ENCODE measurements at places on chromosomes 5 and 9.

DNA sequence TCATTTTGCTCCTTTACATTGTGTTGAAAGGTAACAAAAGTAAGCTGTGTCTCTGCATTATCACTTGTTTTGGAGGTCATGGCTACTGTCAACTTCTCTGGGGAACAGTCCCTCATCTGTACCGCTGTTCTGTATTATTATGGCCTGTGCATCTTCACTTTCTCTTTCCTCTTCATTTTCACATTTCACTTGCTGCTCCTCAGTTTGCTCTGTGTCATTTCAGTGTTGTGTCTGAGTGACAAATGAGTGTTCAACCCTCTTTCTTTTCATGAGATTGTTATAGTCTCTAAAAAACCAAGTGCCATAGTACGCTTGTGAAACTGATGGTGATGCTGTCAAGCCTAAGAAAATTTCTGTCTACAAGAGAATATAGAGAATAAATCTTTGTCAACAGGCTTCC lies 122.0 kb upstream of the FER start:
- DNase-seq = no peak

- DNase-seq = no peak
These were observed 66.8 kb downstream of the MAMDC2 start for GRCh38 chr9:70110194-70111041.

- no peak for DNase-seq
These were observed 22.1 kb downstream of the MCIDAS start for GRCh38 chr5:55205001-55205400.

DNA sequence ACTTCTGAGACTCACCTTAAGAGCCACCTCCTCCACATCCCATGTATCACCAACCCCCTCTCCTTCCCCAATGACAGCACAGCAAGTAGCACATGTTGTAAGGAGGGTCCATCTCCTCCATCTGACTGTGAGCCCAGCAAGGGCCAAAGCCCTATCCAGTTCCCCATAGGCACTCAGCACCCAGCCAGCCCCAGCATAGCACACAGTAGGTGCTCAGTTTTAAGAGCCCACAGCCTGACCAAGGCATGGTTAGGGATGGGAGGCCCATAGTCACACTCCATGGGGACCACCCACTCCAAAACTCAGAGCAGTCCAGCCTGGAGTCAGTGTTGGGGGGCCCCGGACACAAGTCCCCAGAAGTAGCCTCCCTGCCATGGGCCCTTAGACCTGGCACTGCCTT lies 205.7 kb downstream of the CDK5RAP2 start:
- no peak for DNase-seq

DNA sequence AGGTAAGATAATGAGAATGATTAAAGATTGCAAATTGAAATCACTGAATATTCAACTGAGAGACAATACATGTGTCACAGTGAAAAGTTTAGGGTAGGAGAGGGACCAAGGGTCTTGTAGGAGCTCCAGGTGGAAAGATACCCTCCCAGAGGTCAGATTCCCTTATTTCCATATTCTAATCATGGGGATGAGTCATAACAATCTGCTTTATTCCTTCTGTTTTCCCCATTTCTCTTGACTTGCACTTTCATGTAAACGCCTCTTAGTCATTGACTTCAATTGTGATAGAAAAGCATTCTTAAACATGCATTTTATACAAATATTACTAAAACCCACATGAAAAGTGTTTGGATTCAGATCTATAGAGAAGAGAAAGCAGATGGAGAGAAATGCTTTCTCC lies 81.3 kb upstream of the CTSL start:
- no peak for DNase-seq

GRCh38 chr9:117622347-117622746 lies 81.9 kb upstream of the TLR4 start:
- no peak for DNase-seq

DNA sequence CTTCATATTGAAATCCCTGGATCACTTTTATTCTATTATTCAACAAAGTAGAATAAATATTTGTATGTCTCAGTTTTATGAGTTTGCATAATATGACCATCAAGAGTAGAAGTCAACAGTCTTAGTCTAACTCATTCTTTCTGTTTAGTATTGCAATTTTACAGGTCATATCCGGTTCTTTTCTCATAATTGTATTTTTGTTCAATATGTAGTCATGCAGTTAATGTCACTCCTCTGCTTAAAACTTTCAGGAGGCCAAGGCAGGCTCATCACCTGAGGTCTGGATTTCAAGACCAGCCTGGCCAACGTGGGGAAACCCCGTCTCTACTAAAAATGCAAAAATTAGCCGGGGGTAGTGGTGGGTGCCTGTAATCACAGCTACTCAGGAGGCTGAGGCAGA lies 148.4 kb upstream of the TRPM3 start:
- DNase-seq = no peak

DNA sequence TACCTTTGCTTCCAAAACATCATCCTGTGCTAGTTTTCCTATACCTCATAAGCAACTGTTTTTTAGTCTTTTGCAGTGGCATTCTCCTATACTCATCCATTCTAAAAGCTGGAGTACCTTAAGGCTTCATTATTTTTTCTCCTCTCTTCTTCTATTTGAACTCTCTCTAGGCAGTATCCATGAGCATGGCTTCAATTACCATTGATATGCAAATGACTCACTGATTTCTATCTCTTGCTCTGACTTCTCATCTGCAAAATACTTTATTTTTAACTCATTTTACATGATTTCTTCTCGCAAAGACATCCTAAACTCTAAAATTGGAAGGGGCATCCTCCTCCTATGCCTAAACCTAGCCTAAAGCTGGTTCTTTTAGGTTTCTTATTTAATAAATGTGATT lies 365.1 kb upstream of the NUDT12 start:
- DNase-seq = no peak

- no peak for DNase-seq
These were observed 32.7 kb downstream of the FAM13B start for GRCh38 chr5:138000102-138000723.

- DNase-seq = no peak
These were observed 38.3 kb downstream of the DAPK1 start for GRCh38 chr9:87535817-87536539.

DNA sequence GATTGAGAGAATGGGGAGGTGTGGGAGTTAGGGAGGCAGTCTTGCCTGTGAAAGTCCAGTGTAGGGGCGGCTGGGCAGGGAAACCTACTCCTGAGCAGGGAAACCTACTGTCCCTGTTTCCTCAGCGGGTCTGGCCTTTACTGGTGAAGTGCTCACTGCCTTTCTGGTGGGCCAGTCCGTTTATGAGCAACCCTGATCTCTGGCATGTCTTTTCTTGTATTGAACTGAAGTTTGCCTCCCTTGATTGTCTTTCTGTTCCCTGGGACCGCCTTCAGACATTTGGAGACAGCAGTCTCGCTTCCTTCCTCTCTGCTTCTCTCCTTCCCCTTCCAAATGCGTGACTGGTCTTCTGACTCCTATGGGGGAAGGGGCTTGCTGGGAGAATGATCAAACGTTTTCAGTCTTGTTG lies 2.9 kb downstream of the SNX18 start:
- DNase-seq = no peak

DNA sequence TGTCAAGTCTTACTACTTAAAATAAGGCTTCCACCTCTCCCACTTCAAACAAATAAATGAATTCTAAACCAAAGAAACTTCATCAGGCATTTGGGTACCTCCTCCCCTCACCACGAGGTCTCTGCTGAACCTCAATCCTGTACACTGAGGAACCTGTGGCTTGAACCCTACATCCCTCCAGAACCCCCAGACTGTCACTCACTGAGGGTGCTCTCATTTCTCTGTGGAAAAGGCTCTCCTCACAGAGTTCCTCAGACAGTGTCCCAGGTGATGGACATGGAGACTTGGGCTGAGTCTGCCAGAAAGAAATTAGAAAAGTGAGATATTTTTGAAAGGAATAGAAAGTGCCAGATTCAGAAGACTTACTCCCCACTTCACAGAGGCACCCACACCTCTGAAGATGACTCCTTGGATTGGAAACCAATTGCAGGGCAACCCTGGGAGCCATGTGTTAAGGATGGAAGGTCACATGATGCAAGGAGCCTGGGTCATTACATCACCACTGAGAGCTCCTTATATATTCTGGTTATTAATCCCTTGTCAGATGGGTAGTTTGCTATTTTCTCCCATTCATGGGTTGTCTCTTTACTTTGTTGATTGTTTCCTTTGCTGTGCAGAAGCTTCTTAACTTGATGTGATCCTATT lies 19.8 kb downstream of the MLANA start:
- no peak for DNase-seq

DNA sequence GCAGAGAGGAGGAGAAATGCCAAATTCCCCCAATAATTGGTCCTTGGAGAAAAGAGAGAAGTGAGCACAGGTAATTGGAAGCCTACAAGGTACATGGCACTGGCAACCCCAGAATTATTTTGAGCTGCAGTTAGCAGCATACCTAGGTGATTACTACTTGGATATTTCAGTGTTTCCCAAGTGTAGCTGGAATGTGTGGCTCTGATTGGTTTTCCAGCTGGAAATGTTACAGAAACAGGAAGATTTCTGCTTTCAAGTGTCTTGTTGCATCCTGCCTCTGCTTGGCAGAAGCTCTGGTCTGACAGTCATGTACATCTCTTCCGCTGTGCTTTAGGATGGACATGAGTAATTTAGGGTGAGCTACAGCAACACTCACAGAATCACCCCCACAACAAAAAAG lies 262.1 kb downstream of the ENC1 start:
- DNase-seq = no peak

DNA sequence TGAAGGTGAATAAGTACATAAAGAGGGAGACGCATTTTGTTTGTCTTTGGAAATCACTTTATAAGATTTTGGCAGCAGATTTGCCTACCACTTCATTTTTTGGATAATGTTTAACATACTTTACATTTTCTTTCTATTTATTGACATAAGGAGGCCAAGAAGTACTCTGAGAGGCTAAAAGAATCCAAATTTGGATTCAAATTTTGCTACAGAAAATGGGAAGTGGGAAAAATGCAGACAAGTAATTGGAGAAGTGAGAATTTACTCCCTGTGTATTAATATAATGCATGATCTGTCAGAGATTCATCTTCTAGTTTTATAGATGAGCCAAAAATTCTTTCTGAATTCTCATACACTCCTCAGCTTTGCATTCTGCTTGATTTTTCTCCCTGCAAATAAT lies 411.2 kb upstream of the CTNND2 start:
- no peak for DNase-seq

DNA sequence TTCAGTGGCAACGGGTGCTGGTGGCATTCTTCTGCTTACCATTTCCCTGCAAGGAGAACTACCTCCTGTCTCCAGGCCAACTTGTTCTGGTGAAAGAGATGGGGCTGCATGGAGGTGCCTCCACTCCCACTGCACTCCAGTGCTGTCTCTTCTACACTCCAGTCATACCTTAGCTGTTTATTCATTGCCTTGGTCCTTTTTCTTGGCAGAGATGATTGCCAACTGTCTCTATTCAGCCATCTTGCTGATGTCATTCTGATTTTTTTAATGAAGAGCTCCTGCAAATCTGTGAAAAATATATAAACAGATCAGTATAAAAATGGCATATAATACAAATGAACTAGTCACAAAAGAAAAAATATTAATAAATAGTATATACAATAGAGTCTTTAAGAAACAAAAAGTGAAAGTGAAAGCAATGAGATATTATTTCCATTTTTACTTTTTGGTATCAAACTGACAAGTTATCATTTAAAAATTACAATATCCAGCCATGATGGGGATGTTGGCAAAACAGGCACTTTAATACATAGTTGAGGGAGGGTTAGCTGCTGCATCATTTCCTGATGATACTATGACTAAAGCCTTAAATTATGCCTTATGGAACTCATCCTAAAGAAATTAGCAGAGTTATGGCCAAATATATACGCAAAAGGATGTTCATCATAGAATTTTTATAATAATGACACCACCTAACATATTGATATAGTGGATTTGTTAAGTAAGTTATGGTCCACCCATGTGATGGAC lies 109.4 kb downstream of the CARTPT start:
- no peak for DNase-seq

GRCh38 chr5:29795096-29795652 lies 1398.3 kb upstream of the CDH6 start:
- DNase-seq = no peak

- no peak for DNase-seq
These were observed 36.8 kb downstream of the ITK start for GRCh38 chr5:157217289-157218024.

- DNase-seq = no peak
These were observed 13.9 kb upstream of the NAA35 start for GRCh38 chr9:85927076-85927475.

- no peak for DNase-seq
These were observed 41.3 kb downstream of the RECK start for GRCh38 chr9:36078051-36078450.

- no peak for DNase-seq
These were observed 2.8 kb downstream of the CDH6 start for GRCh38 chr5:31196309-31196708.

- no peak for DNase-seq
These were observed 832 bp downstream of the EIF4EBP3 start for GRCh38 chr5:140548300-140548688.

GRCh38 chr9:137631345-137632229 lies 12.8 kb downstream of the EHMT1 start:
- no peak for DNase-seq

DNA sequence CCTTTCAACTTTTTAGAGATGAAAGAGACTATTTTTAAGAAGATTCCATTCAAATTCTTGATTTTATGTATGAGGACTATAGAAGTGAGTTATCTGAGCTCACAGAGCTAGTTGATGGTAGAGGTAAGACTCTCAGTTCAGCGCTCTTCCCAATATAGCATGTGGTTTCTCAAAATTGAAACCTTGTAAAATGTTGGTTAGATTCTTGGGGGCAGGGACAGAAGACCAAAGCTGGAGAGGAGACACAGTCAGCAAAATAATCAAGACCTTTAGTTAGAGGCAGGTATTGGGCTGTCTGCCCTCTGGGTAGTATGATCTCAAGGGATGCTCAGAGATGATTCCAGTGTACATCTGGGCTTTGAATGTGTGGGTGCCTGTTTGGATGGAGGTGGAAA lies 246.4 kb downstream of the SH3GL2 start:
- no peak for DNase-seq

DNA sequence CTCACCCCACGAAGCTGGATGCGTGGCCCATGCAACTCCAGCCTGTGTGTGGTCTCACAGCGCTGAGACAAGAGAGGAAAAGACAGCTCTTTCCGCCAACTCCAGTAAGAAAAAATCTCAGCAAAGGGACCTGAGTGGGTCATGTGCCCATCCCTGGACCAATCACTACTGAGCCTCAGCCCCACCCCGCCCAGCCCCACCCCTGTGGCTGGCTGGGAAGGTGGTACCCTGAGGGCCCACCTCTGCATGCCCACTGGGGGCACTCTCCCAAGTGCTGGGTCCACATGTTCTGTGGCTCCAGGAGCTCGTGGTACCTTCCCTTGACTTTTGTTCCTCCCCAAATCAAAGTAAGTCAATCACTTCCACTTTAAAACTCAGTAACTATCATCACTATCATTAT lies 105.1 kb upstream of the SMIM23 start:
- DNase-seq = no peak

Data from stimulated activated CD8-positive, alpha-beta memory T cell treated with anti-CD3 and anti-CD28 coated beads, Interleukin-2, amount 100 ng/mL, for 1 hour (primary cell).